ENCODE measurements at places on chromosomes 6 and 20.

GRCh38 chr20:62766716-62767115, 29.6 kb upstream of the MRGBP start:
- no peak for DNase-seq

GRCh38 chr6:82129797-82130196, 117.7 kb downstream of the IBTK start:
- no peak for DNase-seq

- no peak for DNase-seq
Observed at GRCh38 chr6:14674867-14675648, 557.5 kb downstream of the CD83 start.

GRCh38 chr6:100173211-100173610, 179.2 kb upstream of the MCHR2 start:
- DNase-seq, result no peak

- no peak for DNase-seq
Observed at GRCh38 chr20:40470445-40471260, 218.4 kb downstream of the MAFB start.

GRCh38 chr6:153831350-153832078, 207.5 kb upstream of the OPRM1 start:
- DNase-seq, result no peak

- DNase-seq, result no peak
Observed at GRCh38 chr6:41271901-41272395, 14.5 kb downstream of the TREM1 start.

- no peak for DNase-seq
Observed at GRCh38 chr6:168450917-168451316, 9.9 kb downstream of the SMOC2 start.

DNA sequence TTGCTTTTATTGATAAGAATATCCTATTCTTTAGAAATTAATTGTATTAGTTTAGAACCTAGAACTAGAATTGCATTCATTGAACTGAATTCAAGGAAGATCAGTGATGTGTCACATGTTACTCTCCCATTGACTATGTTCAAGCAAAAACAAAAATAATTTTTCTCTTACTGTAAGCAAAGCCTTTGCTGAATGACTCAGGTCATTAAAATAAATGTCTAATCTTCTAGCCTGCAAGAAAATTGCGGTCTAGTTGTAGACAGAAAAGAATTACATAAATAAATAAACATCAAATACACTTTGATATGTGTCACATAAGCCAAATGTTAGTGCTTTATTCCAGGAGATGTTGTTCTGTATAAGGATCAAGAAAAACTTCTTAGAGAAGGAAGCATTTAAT, 387.9 kb downstream of the ADGRB3 start:
- DNase-seq, result no peak

GRCh38 chr6:52529311-52529710, 47.5 kb downstream of the TRAM2 start:
- no peak for DNase-seq

DNA sequence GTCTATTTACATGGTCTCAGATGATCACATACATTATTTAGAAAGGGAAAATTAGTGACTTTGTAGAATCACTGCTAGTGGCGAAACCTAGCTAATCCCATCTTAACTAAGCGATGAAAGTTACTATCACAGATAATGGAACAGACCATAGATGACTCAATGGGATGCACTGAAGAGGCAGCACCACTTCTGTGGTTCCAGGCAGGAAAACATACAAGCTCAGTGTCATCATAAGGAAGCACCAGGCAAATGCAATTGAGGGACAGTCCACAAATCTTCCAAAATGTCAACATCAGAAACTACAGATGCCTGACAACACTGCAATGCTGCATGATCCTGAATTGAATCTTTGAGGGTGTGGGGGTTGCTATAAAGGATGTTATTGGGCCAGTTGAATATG, 15.9 kb upstream of the SNAI1 start:
- no peak for DNase-seq

DNA sequence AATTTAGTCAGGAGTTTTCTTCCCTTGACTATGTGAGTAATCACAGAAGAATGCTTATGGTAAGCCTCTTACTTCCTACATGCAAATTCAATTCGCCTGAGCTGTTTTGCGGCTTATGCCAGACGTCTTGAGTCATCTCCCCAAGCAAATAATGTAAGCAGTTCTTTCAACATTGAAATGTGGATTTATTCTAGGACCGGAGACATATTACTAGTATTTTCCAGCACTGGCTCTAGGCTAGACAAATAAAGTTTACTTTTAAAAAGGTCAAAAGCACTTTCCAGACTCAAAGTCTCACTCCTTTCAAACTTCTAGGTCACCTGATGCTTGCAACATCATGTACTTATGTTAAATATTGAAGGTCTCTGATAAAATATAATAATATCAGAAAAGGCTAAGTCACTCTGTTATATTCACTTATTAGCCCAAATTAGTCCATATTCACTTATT, 38.1 kb upstream of the NOX3 start:
- DNase-seq, result no peak

DNA sequence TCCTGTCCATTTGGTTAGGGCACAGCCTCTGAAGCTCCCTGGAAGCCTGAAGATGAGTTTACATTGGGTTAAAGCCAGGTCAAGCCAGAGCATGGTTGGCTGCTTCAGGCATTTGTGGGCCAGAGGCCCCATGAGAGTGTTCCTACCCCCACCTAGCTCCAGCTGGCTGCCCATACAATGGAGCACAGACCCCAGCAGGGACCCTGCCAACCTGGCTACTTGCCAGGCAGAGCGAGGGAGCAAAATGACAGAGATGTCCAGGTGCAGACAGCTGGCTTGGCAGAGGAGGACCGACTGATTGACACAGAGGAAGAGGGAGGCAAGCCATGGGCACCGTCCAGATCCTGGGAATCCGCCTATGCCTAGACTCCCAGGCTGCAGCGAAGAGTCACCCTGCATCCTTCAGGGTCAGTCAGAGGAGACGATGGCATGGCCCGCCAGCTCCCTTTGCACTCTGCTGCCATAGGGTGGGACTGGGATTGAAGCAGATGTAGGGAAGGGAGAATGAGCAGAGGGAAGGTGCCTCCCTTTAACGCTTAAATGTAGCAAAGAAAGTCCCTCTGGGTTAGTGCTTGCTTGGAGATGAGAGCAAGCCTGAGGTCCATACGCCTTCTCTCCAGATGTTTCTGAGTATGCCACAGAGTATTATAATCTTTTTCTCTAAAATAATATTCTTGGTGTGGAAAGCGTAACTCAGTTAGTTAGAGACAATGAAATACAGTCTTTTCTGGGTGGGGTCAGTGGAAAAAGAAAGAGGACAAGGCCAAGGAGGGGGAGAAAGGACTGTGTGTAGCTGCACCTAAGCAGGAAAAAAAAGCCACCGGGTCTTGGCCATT, 77.6 kb upstream of the FYN start:
- no peak for DNase-seq

DNA sequence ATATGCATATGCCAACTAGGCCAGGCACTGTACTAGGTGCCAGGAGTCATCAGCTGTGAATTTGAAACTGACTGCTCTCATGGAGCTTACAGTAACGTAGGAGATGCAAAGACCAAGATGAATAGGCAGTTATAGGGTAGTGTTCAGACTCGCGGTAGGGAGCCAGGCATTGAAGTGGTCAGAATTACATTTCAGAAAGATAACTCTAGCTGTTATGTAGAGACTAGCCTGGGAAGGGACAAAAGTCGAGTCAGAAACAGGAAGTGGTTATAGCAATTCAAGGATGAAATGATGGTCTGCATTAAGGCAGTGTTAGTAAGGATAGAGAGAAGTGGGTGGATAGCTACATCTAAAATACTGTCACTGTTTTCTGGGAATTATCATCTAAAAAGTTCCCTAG, 56.6 kb downstream of the PCMT1 start:
- DNase-seq, result no peak

- DNase-seq, result no peak
Observed at GRCh38 chr6:92404281-92404680, 1015.1 kb downstream of the EPHA7 start.

- no peak for DNase-seq
Observed at GRCh38 chr6:47440719-47441118, 36.9 kb upstream of the CD2AP start.

DNA sequence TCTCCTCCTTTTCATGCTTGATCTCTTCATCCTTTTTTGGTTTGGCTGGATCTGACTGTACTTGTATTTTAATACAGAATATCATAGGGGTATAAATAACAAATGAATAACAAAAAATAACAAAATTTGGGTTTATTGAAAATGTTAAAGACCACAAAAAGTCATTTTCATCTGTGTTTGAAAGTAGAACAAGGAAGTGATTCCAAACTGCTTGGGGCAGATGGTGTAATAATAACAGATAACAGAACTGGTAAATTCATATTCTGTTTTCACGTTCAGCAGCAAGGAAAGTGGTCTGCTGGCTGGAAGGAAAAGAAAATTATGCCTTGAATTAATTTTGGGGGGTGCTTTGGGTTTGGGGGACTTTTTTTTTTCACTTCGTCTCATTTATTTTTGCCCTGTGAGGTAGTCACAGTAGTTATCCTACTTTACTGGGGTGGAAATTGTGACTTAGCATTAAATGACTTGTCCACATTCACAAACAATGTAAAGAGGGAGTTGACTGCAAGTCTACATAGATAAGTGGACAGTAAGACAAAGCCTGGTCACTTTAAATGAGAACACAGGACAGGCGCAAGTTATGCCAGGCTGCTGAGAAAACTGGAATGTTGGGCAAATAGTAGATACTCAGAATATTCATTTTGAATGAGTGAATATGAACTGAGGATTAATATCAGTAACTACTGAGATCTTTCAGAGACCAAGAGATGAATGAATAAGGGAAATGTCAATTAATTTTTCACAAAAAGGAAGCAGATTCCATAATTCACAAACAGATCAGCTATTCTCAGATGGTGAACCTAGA, 193.9 kb upstream of the CITED2 start:
- DNase-seq, result no peak

GRCh38 chr6:139903411-139904157, 529.1 kb upstream of the CITED2 start:
- DNase-seq, result peak; percentile 68

- no peak for DNase-seq
Observed at GRCh38 chr6:159819932-159820640, 20.0 kb downstream of the PNLDC1 start.

GRCh38 chr20:48451401-48451800, 376.4 kb downstream of the PREX1 start:
- DNase-seq, result no peak

DNA sequence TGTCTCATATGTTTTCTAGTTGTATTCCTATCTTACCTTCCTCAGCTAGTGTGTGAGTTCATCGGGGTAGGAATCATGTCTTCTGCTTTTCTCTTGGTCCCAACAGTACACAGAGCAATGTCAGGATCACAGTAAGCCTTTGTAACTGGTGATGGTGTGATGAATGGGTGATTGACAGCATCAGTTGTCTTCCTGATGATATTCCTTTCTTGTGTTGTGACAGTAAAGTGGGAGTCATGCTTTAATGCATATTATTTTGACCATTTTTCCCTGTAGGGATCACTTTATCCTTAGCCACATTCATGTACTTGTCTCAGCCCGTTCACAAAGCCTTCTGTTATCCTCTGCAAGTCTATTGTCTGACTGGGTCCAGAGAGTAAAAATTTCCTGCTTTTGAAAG, 501.7 kb downstream of the UTRN start:
- DNase-seq, result no peak

DNA sequence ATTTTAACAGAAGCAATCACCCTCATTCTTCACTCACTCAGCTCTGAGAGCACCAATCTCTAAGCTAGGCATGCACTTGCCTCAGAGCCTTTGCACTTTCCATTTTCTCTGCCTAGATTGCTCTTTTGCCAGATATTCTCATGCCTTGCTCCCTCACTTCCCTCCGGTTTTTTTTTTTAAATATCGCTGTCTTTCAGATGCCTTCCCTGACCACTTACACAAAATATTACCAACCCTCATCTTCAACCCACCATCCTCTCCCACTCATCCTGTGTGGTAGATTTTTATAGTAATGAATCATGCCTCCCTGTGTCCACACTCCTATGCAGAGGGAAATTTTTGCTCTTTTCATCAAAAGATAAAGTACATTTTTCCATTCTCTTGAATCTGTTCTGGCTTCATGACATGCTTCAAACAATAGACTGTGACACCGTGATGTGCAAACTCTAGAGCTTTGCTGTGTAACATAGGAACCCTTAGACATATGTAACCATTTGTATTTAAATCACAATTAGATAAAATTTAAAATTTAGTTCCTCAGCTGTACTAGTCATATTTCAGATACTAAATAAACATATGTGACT, 437.1 kb downstream of the UTRN start:
- DNase-seq, result no peak

GRCh38 chr6:142867355-142867801, 77.6 kb downstream of the HIVEP2 start:
- no peak for DNase-seq

DNA sequence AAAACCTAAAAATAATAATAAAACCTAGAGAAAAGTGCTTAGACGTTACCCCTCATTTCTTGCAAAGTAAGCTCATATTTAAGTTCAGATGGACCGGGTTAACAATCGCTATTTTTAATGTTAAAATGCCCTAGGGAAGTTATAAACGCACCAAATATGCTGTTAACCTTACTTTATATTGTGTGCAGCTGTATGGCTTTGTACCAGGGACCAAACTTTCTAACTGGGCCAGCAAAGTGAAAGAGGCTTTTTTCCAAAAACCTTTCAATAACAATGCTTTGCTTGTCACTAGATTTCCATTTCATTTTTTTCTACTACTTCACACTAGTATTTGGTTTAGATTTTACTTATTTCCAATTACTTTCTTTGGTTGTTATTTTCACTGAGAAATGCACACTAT, 248.5 kb downstream of the FOXC1 start:
- DNase-seq, result no peak

- no peak for DNase-seq
Observed at GRCh38 chr6:65816991-65817390, 110.0 kb upstream of the EYS start.

DNA sequence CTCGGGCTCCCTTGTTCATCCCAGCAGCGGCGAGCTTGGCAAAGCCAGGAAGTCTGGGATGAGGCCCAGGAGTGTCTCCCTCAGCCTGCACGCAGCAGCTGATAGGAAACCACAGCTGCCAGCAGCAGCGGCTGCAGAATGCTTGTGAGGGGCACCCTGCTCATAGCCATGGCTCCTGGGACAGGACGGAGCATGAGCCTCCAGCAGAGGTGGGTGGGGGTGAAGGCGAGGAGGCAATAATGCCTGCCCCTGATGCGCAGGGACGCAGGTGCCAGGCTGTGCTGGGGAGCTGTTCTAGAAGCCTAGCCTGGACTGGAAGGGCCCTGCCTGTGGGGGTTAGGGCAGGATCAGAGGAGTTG, 157.9 kb downstream of the CD83 start:
- DNase-seq, result no peak

GRCh38 chr6:129744201-129744879, 34.4 kb upstream of the ARHGAP18 start:
- no peak for DNase-seq

GRCh38 chr6:154621686-154622085, 111.2 kb upstream of the CNKSR3 start:
- no peak for DNase-seq

GRCh38 chr20:33554914-33555420, 65.1 kb downstream of the CBFA2T2 start:
- peak; percentile 90 for DNase-seq

All from HuH-7 (cell line).